ENCODE measurements at places on chromosomes 7 and 10. TPM values are rescaled to one million over a fixed set of nuclear protein-coding genes. Genes with fewer than 3 reads are reported as not detected.

The LRRC72 gene
- polyA plus RNA-seq = not detected

The NDUFA5 gene
- 93.9 TPM for polyA plus RNA-seq

The CNNM1 gene
- polyA plus RNA-seq = 0.59 TPM

The TBC1D12 gene
- polyA plus RNA-seq = 7.6 TPM

The OPN1SW gene
- not detected for polyA plus RNA-seq

The SOSTDC1 gene
- polyA plus RNA-seq = 0.15 TPM

The AS3MT gene
- polyA plus RNA-seq = 2.6 TPM

The SP8 gene
- not detected for polyA plus RNA-seq

The ARHGAP22 gene
- polyA plus RNA-seq = 0.56 TPM

The ARHGAP19 gene
- 4.8 TPM for polyA plus RNA-seq

The SNX13 gene
- 10.2 TPM for polyA plus RNA-seq

The ATP6V0A4 gene
- polyA plus RNA-seq = not detected

The TMEM106B gene
- 9.5 TPM for polyA plus RNA-seq

The SP4 gene
- 1.0 TPM for polyA plus RNA-seq

The EPO gene
- polyA plus RNA-seq = 4.4 TPM

The ADAMTS14 gene
- polyA plus RNA-seq = 0.07 TPM

The PDCD11 gene
- 14.8 TPM for polyA plus RNA-seq

The DCLRE1C gene
- 2.7 TPM for polyA plus RNA-seq

The TMEM26 gene
- polyA plus RNA-seq = not detected

The POM121L12 gene
- polyA plus RNA-seq = not detected

The OR2A5 gene
- polyA plus RNA-seq = not detected

The SPDYE2 gene
- not detected for polyA plus RNA-seq

The CELF2 gene
- 3.5 TPM for polyA plus RNA-seq

All from adipose tissue (tissue), 3 donors.